ENCODE measurements at places on chromosomes 6 and 20.
A peak's percentile ranks its signal among the peaks of the same experiment; 100 is the strongest.

DNA sequence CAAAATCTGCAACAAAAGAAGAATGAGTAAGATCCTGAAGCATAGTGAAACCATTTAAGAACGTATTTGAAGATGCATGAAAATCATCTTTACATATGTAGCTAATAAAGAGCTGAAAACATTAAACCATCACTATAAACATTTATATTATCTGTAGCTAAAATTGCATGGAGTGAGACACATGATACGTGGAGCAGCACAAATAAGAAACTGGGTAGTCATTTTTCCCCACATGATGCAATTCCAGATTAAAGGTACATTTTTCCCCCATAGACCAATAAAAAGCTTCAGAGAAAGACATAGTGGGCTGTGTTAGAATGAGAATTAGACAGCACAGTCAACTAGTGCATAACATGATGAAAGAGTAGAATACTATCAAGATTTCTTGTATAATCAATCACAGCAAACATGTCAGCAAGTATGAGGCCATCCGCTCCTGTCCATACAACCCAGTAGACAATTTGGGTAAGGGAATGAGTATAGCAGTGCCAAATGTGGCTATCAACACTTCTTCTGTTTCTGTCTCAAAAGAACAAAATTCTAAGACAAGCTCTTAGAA lies 67.0 kb downstream of the RSPO3 start:
- peak; percentile 71 for DNase-seq

DNA sequence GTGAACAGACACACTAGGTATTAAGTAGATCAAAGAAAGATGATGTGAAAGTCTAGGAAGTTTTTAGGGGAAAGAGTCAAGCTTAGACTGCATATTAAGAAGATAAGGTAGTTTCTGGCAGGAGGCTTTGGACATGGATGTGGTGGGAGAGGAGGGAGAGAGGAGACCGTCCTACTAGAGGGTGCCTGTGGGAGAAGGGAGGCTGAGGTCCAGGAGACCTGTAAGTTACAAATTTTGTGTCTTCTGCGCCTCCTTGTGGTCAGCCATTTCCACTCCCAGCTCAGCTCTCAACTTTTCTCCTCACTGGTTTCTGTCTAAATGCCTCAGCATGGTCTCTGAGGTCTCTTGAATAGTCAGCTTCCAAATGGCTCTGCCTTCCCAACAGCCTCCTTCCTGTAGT lies 193.5 kb downstream of the UNC5CL start:
- DNase-seq, result no peak

DNA sequence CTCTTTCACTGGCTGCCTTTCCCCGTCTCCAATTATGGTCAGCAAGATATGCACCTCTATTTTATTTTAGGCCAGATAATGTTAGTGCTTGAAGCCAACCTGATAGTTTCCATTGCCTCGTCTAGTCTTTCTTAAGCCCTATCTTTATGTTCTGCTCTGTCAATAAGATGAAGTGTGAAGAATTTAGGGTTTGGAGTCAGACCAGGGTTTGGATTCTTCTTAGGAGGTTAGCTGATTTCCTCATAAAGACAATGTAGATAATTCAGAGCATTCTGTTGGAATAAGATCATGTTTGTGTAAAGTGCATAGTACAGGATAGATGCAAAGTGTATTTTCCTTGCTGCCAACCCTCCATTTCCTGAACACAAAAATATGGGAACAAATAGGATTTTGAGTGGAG lies 43.8 kb downstream of the PKIB start:
- DNase-seq, result no peak

DNA sequence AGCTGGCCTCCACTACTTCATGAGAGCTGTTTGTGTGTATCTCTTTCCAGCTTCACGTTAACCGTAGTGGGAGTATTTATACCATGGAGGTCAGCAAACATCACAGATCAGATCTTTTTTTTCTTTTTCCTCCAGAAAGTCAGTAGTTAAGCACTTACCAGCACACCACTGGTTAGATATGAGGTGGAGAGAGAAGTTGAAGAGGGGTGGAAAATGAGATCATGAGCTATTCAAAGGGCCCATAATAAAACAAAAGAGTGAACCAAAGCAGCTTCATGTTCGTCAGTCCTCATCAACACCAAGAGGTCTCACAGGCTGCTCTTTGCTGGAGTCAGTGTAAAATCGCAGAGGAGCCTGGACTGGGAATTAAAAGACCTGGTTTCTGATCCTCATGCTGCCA lies 125.1 kb upstream of the SGK1 start:
- no peak for DNase-seq

- no peak for DNase-seq
Observed at GRCh38 chr6:40852779-40853373, 186.1 kb downstream of the UNC5CL start.

GRCh38 chr6:132247381-132248159 lies 153.7 kb downstream of the MOXD1 start:
- DNase-seq, result no peak

GRCh38 chr20:59774204-59774641 lies 159.2 kb downstream of the SYCP2 start:
- DNase-seq, result no peak

GRCh38 chr6:103114582-103114981 lies 1721.1 kb downstream of the GRIK2 start:
- DNase-seq, result no peak

DNA sequence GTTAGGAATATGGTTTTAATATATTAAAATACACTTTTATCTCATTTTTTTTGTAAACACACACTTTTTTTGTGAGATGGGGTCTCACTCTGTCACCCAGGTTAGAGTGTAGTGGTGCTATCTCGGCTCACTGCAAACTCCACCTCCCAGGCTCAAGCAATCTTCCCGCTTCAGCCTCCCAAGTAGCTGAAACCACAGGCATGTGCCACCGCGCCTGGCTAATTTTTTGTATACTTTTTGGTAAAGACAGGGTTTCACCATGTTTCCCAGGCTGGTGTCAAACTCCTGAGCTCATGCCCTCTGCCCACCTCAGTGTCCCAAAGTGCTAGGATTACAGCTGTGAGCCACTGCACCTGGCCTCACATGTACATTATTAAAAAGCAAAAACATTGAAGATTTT lies 10.8 kb downstream of the IPCEF1 start:
- DNase-seq, result no peak

- no peak for DNase-seq
Observed at GRCh38 chr6:14085176-14085787, 32.3 kb upstream of the CD83 start.

DNA sequence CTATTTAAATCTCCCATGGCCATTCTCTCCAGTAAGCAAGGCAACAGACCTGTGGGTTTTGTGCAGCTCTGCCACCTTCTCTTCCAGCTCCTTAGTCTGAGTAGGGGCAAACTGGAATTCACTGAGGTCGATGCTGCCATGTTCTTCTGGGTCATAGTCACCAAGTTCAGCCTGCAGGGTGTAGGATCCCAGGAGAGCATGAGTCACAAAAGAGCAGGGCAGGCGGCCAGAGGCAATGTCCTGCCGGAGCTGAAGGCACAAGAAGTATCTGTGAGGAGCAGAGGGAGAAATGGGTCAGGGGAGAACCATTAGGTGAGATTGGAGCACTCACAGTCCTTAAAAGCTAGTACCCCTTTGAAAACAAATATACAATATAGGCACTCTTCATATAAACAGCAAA lies 73.7 kb downstream of the SMLR1 start:
- DNase-seq, result no peak

DNA sequence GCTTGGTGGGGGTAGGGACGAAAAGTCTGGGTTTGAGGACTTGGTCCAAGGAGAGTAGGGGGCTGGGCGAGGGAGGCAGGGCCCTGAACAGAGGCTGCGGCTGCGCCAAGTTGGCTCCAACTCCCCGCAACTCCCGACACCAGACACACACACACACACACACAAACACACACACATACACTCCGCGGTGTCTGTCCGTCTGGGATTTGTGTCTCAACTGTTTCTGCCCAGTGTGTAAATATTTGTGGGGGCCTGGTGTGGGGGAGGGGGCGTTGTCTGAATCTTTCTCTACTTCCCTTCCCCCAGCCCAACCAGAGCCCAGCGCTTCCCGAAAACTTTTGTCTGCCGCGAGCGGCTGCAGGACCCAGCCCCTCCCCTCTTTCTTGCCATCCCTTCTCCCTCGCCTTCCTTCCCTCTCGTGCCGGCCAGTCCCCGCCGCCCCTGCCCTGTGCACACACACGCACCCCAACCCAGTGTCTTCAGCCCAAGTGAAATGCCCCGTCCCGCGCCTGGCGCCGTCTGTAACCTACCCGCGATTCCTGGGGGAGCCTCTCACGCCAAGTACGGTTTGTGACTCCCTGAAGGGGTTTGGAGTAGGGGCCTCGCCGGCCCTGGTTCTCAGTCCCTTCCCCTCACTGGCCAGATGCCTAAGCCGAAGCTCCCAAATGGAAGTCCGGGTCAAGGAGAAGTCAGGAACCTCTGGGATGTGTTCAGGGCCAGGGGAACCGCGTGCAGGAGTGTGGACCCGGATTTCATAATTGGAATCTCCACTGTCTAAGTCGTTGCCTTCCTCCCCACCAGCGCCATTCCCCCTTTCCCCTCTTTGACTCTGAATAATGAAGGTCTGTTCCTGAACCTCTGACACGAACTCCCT lies 904 bp downstream of the MDFI start:
- DNase-seq, result peak; percentile 63

GRCh38 chr6:106799031-106799894 lies 169.9 kb downstream of the QRSL1 start:
- no peak for DNase-seq

GRCh38 chr20:53795170-53795569 lies 201.5 kb upstream of the ZNF217 start:
- no peak for DNase-seq

DNA sequence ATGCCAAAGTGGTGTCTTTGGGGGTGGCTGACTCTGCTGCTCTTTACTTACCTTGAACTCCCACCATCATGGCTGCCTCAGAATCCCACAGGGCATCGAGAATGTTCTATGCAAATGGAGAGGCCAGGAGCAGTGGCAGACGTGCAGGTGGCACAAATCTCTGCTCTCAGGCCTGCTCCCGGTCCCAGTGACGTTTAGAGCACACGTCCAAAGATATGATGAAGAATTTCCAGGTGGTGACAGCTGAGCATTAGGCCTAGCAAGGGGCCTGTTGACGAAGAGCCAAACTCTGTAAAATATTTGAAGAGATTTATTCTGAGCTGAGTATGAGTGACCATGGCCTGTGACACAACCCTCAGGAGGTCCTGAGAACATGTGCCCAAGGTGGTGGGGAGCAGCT lies 19.0 kb upstream of the UNC93A start:
- no peak for DNase-seq

- DNase-seq, result no peak
Observed at GRCh38 chr6:6910734-6911295, 196.9 kb upstream of the RREB1 start.

DNA sequence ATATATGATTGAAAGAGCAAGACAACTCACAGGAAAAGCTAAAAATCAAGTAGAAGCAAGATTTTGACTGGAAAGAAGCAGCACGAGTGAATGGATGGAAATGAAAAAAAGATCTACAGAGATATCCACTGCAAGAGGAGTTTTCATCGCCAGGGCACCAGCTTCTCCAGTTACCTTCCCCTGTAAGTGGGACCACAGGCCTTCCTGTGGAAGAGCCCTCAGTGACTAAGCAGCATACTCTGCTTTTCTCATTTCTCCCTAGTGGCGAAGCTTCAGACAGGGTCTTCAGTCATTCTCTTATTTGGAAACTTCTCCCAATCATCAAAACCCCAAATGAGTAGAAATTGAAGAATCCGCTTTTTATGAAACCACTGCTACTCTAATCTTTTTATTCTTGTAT lies 40.5 kb downstream of the ADGRB3 start:
- no peak for DNase-seq

DNA sequence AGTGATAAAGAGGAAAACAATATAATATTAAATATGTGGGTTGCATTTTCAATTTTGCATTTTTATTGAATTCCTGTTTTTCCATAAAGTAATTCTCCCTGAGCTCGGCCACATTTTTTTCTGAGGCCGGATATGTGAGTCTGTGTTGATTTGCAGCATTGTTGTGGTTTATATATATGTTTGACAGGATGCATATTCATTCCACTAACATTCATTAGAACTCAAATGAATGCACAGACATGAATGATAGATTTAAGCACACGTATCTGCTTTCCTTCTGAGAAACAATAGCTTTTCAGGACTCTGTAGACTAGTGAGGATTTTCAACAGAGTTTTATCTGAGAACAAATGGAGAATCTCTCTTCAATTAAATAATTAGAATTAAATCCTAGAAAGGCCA lies 10.6 kb upstream of the EXOC2 start:
- no peak for DNase-seq

DNA sequence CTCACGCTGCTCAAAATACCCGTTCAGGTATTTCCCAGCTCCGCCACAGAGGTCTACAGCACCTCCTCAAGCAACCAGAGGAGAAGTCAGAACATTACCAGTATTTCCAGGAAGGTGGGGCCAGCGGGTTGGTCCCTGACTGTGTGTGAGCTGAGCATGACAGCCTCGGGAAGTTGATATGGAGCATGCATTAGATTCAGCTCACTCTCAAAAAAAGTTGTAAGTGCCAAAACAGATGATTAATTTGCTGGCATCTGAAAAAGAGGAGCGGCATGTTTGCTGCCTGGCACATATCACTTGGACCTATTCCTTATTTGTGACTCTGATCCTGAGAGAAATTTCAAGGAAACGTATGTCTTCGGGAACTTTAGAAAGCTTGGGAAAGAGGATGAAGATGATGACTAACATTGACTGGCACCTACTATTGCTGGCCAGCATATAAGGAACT lies 32.3 kb downstream of the ELOVL2 start:
- no peak for DNase-seq

DNA sequence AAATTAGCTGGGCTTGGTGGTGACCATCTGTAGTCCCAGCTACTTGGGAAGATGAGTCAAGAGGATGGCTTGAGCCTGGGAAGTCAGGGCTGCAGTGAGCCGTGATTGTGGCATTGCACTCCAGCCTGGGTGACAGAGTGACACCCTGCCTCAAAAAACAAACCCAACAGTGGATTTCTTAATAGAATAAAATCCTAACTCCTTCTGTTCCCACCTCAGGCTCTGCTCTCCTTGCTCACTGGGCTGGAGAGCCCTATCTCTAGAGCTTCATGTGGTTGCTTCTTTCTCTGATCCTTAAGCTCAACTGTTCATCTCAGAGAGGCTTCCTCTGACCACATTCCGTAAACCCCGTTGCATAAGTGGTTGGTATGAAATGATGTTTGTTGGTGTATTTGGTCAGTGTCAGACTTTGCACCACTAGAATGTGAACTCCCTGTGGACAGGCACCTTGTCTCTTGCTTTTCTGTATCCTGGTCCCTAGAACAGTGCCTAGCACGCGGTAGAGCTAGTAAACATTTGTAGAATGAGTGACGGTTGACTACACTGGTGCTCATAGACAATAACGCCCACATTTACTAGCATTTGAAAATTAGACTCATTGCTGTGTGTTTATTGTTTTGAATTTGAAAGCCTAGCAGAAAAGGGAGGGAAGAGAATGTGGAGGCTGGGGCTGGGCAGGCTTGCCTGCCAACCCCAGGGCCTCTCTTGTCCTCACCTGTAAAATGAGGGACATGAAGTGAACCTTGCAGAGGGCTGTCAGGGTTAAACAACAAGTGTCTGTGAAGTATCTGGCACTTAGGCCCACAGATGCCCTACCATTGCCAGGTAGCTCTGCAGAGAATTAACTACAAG lies 4.2 kb downstream of the MAPRE1 start:
- DNase-seq, result no peak
